ENCODE measurements at places on chromosomes 12 and 14.

DNA sequence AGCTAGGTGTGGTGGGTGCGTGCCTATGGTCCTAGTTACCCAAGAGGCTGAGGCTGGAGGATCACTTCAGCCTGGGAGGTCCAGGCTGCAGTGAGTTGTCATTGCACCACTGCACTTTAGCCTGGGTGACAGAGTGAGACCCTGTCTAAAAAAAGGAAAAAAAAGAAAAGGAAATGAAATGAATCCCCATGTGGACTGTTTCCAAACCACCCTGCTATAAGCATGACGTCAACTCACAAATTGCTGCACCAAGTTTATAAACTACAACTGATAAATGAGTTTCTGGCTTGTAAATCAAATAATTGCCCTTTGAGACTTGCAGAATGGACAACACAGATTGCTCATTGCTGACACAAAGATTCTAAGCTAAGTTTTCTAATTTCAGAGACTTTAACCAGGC, 51.0 kb upstream of the STK38L start:
- no peak for DNase-seq

GRCh38 chr12:46387670-46388069, 15.1 kb upstream of the SLC38A2 start:
- DNase-seq: no peak

- DNase-seq: no peak
Measured at GRCh38 chr12:66191547-66192126, 2.6 kb downstream of the IRAK3 start.

DNA sequence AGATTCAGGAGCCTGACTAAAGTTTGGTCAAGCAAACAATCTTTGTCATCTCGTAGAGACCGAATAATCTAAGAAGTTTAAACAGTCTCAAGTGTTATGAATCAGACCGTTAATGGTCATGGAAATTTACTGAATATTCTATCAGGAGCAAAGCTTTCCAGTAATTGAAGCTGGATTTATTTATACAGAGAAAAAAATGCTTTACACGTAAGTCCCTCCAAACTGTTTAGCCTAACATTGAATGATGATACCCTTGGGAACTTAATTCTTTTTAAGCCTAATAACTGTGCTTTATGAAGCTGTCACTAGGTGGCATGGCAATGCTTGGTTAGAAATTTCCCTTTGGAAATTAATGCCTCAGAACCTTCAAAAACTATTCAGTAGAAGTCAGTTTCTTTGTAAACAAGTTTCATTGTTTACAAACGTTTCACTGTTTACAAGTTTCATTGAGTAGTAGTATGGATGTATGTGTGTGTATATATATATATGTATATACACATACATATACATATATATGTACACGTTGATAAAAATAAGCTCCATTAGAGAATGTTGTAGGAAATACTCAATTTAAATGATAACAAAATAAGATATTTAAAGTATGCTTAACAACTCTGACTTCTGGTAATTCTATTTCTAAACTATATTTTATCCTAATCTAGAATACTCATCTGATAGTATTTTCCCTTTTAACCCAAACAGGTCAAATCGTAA, 32.1 kb downstream of the DEPDC4 start:
- peak; percentile 8 for DNase-seq

- DNase-seq: no peak
Measured at GRCh38 chr12:15546102-15546701, 223.9 kb downstream of the PTPRO start.

- DNase-seq: no peak
Measured at GRCh38 chr14:99199846-99200653, 71.9 kb downstream of the BCL11B start.

DNA sequence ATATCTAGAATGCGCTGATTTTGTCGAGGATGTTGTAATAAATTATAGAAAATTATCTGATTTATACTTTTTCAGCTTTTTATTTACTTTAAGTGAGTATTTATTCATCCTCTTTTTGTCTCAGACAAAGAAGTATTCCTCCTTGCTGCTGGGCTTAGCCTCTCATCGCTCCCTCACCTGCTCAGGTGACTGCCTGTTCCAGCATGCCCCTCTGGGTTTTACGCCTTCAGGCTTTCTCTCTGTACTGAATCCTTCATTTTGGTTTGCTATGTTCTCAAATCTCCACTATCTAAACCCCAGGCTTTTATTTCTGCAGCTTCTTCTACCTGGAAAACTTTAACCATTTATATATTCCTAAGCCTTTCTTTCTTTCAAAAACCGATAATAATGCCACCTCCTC, 1650.9 kb upstream of the SEL1L start:
- DNase-seq: no peak

DNA sequence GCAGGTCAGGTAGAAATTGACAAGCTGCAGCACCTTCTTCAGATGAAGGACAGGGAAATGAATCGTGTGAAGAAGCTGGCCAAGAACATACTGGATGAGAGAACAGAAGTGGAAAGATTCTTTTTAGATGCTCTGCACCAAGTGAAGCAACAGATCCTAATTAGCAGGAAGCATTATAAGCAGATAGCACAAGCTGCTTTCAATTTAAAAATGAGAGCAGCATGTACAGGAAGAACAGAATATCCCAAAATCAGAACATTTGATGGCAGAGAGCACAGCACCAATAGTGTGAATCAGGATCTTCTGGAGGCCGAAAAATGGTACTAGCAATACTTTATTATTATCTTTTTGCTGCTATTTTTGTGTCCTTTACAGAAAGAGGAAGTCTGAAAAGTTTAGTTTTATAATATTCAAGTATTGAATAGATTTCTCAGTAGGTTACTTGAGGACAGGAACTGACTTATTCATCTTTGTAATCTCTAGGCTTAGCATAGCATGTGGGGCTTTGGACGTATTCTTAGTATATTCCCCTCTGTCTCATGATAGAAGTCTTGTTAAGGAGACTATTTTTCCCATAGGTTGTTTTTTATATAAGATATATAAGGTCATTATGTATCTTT, 30.8 kb downstream of the BBOF1 start:
- no peak for DNase-seq

DNA sequence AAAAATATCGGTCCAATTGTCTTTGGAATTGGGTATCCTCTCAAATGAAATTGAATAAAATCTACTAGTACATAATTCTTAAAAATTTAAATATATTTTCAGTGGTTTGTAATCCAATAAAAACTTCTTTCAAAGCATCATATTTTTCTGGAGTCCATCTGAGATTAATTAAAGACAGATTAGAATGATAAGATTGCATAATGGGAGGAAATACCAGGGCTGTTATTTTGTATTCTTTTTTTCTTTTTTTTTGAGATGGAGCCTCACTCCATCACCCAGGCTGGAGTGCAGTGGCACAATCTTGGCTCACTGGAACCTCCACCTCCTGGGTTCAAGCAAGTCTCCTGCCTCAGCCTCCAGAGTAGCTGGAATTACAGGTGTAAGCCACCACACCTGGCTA, 103.8 kb downstream of the TMTC3 start:
- no peak for DNase-seq

DNA sequence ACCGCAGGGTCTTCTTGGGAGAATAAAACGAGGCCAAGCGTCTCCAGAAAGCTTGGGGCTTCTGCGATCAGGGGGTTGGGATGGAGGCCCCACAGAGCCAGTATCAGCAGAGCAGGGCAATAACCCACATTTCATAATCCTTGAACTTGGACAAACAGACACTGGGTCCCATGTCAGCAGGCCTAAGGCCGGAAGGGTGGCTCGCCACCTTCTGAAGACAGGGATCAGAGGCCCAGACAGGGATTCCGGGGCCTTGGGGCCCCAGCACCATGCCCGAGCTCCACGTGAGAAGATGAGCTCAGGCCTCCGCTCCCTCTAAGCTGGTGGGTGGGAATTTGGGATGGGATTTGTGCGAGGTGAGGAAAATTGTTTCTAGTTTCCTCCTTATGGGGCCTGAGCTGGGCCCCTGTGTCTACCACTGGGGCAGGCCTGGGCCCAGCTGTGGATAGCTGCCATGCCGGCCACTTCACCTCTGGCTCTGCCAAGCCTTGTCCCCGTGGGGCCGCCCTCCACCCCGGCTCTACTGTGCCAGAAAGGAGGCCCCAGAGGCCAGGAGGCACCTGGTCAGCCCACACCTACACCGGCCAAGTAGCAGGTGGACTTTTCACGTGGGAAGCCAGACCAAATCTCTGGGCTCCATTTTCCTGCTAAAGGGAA, 67.2 kb upstream of the DLK1 start:
- DNase-seq: no peak

DNA sequence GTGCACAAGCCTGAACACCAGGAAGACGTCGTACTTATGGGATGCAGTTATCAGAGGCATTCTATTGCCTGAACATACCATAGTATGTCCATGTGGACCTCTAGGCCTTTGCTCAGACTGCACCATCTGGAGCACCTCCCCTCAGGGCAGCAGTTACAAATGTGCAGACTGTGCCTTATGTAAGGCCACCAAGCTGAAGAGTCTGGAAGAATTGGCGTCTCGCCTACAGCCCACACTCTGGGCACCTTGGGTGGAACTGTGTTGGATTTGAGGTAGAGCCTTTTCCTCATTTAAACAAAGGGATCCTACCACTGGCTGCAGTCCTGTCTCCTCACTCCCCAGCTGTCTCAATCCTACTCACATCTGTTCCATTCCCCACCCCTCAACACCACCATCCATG, 204.3 kb upstream of the FRMD6 start:
- no peak for DNase-seq

DNA sequence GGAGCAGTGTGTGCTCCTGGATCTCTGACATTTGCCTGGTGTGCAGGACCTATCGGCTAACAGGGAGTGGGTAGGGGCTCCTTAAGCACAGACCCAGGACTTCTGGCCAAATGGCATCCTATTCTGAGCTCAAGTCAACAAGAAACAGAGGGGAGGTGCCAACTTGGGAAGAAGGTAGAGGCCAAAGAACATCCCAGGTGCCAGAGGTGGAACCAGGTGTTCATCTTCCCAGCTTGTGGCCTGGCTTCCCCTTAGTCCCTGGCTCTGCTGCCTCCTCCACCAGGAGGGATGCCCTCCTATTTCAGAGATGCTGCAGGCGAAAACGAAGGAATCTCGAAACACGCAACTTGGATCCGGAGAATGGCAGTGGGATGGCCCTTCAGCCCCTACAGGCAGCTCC, 6.2 kb downstream of the SLC39A5 start:
- no peak for DNase-seq

DNA sequence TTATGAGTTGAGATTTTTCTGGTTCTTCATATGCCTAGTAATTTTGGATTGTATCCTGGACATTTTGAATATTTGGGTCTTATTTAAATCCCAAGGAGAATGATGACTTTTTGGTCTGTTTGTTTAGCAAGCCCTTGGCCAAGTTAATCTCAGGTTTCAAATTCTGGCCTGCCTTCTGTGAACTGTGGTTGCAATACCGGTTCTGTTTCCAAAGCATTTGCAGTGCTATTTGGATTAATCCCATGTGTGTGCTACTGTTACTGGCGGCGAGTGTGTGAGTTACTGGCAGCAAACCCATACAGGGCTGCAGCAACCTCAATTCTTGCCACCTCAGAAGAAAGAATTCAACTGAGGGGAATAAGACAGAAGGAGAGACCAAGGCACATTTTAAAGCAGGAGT, 51.1 kb downstream of the TMEM260 start:
- DNase-seq: no peak

GRCh38 chr14:93245764-93246420, 38.8 kb downstream of the UBR7 start:
- no peak for DNase-seq
